Sigmoid colon (tissue), 7 donors: ENCODE measurements at places on chromosomes 4 and X.
A peak's percentile ranks its signal among the peaks of the same experiment; 100 is the strongest.

GRCh38 chr4:85455942-85456341 is 19.0 kb upstream of the ARHGAP24 start:
- no peak for DNase-seq

DNA sequence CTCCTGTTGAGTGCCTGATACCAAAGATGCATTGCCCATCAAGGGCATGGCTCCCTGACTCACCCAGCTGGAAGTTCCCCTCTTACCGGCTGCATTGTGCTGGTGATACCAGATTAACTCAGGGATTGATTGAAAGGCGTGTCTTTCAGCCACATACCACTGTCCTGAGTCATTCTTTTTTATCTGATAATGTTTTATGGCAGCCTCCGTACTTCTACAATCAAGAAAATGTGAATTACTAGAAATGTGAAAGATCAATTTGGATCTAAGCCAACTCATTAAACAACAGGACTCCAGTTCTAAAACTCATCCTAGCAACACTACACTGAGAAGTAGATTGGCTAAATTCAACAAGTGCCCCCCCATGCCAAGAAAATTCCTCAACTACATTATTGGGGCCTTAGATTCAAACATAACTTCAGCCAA is 40.0 kb downstream of the TXK start:
- no peak for DNase-seq

DNA sequence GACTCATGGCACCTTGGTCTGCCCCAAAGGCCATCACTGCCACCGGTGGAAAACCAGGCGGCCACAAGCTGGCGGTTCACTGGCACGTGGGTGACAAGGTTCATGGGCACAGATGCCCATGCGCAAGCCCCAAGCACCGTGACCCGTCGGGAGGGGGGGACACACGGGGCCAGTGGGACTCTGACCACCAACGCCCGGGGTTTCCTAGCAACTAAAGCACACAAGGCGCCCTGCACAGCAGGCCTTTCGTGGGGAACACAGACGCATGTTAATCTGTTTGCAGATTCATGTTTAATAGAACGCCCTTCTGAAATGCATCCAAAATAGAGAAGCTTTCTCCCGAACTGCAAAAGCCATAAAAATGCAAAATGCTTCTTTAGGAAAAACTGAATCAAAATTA is 43.9 kb downstream of the FAM53A start:
- no peak for DNase-seq

DNA sequence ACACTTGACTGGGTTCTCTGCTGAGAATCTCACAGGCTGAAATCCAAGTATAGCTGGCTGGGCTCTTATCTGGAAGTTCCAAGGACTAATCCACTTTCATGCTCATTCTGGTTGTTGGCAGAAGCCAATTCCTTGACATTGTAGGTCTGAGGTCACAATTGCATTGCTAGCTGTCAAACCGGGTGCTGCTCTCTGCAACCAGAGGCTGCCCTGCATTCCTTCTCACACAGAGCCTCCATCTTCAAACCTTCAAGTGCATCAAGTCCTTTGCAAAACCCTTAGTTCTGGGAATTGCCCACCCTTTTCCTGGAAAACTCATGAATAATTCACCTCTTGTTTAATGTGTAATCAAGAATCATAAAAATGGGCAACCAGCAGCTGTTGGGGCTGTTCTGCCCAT is 404.2 kb downstream of the KCNIP4 start:
- DNase-seq = no peak

- no peak for DNase-seq
These were observed 3.9 kb downstream of the TMEM33 start for GRCh38 chr4:41939016-41939626.

DNA sequence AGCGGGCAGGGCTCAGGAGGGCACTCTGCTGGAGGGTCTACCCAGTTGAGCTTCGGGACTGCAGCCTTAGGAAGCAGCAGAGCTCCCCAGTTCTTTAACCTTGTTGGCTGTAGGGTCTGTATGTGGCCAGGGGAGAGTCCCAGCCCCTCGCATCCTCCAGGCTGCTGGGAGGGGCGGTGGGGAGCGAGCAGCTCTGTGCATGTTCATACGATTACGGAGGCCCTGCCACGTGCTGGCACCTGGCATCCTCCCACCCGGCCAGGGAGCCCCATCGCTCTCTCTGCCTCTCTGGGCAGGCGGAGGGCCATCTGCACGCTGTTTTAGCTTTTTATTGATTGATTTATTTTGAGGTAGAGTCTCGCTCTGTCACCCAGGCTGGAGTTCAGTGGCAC is 21.2 kb downstream of the NSG1 start:
- no peak for DNase-seq

DNA sequence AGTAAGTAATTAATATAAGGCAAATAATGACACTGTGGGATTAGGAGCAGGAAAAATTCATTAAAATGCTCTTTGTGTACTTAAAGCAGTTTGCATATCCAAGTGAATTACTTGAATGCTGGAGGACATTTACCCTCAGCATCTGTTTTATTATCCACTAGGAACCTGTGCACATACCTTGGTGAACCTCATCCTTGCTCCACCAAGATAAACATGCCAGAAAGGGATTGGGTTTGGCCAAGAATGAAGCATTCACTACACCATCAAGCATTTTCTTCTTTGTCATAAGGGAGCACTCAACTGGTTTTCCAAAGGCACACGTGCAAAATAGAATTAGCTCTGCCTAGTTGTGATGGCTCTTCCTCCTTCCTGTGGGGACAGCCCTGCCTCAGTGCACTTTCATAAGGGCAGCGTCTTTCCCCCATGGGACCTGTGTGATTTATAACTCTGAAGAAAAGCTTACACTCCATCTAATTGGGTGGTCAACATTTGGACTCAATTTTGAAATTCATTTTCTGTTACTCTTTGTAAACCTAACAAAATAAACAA is 291.7 kb downstream of the USP46 start:
- DNase-seq = no peak

DNA sequence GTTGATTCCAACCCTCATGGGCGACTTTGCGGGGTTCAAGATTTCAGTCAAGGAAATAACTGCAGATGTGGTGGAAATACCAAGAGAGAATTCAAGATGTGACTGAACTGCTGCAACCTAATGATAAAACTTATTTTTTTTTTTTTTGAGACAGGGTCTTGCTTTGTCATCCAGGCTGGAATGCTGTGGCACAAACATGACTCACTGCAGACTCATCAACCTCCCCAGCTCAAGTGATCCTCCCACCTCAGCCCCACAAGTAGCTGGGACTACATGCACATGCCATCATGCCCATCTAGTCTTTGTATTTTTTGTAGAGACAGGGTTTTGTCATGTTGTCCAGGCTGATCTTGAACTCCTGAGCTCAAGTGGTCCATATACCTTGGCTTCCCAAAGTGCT is 19.5 kb upstream of the WDFY3 start:
- DNase-seq = no peak

DNA sequence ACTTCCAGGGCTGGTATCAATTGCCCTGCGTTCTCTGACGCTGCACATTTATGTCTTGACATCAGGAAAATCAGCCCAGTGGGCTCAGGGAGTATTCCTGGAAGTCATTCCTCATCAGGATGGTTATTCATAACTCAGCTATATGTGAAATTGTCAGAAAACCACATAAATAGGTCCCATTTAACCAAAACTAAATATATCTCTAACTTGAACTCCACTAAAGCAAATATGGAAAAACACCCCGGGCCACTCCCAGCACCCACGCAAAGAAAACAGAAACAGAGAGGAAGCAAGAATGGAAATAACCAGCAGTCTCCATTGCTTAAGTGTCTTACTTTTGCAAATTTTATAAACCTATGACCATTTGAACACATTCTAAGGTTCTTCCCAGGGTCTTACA is 112.0 kb downstream of the IRF2 start:
- no peak for DNase-seq

- peak; percentile 95 for DNase-seq
These were observed at the start of gene PIM2 for GRCh38 chrX:48918643-48919340. PIM2 (minus strand) TSS chrX:48919024; CDS start chrX:48918834, 190 bp downstream.

- DNase-seq = no peak
These were observed 189.9 kb downstream of the INPP4B start for GRCh38 chr4:142656178-142656577.

GRCh38 chr4:1415681-1415981 is 9.4 kb upstream of the NKX1-1 start:
- DNase-seq = peak; percentile 11

GRCh38 chr4:78166622-78167021 is 109.5 kb downstream of the FRAS1 start:
- DNase-seq = no peak

GRCh38 chr4:99361268-99361898 is 8.8 kb upstream of the ADH1C start:
- peak; percentile 72 for DNase-seq

DNA sequence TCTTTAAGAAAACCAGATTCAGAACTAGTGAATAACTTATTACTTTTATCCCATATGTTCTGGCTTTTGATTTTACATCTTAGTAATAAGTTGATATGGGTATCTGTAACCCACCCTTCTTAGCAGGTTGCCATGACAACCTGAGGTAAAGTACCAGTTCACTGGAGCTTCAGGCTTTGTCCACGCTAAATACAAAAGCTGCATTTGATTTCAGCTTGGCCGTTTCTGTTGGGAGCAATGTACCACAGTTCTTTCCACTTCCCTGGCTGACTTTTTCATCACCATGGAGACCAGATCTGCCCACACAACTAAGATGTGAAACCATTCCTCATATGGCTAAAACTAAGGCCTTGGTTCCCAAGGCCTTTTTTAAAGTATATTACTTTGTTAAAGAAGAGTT is 26.1 kb downstream of the KLHL34 start:
- no peak for DNase-seq
